CD8-positive, alpha-beta memory T cell (primary cell): ENCODE measurements at places on chromosomes 2 and 18. TPM values are rescaled to one million over a fixed set of nuclear protein-coding genes. Genes with fewer than 3 reads are reported as not detected.

DNA sequence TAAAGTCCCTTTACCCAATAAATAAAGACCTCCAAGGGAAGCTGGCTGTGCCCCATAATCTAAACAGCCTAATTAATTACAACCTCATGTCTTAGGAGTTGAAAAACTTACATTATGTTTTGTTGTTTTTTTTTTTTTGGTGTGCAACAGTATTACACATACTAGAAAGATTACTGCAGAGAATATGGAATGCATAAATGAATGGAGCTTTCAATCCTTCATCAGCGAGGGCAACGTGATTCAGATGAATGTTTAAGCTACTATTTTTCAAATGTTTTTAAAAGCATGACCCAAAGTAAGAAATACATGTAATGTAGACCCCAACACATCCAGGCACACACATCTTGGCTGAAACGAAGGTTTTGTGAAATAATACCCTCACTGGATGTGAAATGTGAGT is 167.1 kb upstream of the FN1 start:
- DNase-seq, result no peak

The ODC1 gene
- total RNA-seq, result 566 TPM

DNA sequence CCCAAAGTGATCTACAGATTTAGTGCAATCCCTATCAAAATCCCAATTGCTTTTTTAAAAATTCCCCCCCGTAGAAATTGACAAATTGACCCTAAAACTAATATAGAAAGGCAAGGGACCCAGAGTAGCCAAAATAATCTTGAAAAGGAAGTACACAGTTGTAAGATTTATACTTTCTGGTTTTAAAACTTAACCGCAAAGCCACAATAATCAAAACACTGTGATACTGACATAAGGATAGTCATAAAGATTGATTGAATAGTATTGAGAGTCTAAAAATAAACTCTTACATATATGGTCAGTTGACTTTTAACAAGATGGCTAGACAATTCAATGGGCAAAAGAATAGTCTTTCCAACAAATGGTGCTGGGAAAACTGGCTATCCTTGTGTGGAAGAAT is 58.7 kb upstream of the GAREM2 start:
- no peak for DNase-seq

DNA sequence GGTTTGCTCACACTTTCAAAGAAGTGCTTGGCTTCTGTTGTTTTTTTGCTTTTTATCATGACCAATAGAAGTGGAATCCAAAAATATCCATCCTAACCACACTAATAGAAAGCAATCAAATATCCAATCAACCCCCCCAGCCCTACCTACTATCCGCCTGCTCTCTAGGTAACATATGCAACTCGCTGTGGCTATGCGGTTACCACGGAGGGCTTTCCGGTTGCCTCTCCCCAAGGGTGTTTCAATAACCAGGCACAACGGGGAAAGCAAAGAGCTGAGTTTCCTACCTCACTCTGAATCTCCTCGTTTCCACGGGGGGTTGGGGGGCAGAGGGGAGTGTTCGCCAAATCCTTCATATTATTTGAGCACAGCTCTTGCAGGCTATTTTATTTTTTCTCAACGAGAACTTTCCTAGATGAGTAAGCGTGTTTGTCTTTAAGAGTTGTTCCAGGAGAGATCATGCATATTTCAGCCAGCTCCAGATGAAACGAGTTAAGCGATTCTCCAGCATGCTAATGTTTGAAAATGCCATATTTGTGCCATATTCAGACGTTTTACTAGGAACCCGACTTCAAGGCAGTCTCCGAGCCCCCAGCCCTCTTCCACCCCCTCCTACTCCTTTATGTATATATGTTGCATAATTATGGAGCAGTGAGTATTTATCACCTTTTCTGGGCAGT is 30.3 kb downstream of the PAX3 start:
- no peak for DNase-seq

- no peak for DNase-seq
These were observed 192.0 kb upstream of the HNRNPA3 start for GRCh38 chr2:177020524-177021119.

DNA sequence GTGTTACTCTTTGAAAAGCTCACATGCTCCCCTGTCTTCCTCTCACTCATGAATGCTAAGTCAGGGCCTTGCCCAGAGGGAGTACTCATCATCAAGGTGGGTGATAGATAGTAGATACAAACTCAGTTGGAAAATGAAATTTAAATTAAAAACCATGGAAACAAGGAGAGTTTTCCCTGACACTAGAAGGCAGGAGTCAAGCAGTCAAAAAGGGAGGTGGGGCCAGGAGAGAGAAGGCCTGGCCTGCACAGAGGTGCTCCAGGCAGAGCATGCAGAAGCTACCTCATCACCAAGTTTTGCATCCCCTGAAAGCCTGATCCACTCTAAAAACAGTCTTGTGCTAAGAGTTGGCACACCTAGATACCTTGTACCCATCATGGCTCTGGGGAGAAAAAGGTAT is 143.7 kb downstream of the MYO5B start:
- no peak for DNase-seq

The MAP2 gene
- not detected for total RNA-seq

- DNase-seq, result no peak
These were observed 137.3 kb downstream of the DTNA start for GRCh38 chr18:34847408-34847807.

The RGPD4 gene
- total RNA-seq, result 0.64 TPM

GRCh38 chr18:54378057-54378456 is 20.4 kb downstream of the C18orf54 start:
- no peak for DNase-seq

The SLC5A7 gene
- not detected for total RNA-seq

DNA sequence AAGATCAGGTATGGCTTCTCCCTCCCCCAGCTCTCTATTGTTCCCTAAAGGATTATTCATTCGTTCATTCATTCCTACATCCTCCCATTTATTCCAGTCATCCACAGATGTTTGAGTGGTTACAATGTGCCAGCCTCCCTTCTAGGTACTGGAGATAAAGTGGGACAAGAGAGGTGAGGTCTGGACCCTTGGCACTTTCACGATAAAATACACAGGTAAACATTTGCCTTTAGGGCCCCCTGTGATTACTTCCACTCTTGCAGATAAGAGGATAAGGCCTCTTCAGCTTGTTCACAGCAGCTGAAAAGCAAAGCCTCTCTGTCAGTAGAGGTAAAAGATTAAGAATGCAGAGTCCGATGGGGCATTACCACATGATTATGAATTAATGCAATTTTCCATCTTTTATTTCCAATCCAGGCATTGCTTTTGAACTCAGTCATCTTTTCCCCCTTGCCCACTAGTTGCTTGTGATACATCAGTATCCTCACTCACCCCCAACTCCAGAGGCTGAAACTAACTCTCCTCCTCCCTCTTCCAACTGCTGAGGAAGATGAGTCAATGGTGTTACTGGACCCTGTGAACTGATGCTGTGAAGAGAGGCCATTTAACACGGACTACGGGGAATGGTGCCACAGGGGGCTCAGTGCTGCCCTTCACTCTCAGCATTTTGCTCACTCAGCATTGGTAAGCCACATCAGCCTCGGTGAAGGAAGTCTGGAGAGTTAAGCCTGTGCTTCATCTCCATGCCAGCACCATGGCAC is 1.1 kb upstream of the DPP4 start:
- no peak for DNase-seq

The RNASEH1 gene
- 38.1 TPM for total RNA-seq

DNA sequence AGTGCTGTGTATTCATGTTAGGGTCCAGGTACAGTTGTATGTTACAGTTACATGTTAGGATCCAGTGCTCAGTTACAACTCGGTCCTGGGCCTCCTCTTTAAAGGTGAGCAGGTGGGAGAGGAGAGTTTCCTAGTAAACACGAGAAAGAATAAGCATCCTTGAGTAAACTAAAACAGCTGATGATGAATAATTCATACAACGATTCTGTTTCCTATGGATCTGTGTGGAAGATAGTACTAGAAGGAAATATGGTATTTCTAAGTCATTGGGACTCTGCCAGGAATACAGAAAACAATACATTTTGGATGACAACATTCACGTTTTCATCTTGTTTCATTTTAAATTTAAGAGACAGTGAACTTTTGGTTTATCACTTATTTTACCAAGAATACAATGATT is 29.5 kb downstream of the SNTG2 start:
- no peak for DNase-seq

DNA sequence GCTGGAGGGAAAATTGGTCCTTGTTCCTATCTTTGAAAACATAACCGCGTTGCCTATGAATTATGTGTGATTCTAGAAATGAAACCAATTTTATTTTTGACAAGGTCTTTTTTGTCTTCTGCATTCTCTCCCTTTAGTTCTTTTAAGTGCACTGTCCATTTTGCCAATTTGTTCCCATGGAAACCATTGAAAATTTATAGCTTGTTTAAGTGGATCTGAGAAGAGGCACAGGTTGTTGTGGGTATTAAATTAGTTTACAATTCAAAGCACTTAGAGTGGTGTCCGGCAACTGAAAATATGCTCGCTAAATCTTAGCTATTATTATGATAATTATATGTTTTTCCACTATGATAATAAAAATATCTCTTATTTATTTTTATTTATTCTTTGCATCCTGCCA is 107.5 kb upstream of the FSHR start:
- DNase-seq, result no peak

GRCh38 chr18:47260120-47260923 is 8.9 kb upstream of the SKOR2 start:
- DNase-seq, result no peak

- DNase-seq, result no peak
These were observed 294.3 kb upstream of the ZNF804A start for GRCh38 chr2:184304006-184304405.

- no peak for DNase-seq
These were observed 2.5 kb downstream of the RTN4 start for GRCh38 chr2:55047677-55048299.

DNA sequence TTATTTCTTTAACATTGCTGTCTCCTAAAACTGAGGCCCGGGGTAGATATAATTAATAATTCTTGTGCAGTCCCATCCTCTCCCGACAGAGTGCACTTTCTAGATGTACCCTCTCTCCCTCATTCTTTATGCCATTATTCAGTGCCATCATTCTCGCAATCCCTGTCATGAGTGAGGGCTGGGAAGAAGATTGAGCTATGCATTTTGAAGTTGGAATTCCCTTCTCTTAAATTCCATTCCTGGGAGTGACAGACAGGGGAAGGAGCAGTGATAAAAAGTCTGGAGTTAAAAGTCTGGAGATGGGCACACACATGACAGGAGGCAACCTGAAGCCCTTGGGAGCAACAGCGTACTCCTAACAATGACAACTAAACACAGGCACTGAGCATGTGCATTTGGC is 2.6 kb upstream of the KCNE4 start:
- no peak for DNase-seq

- no peak for DNase-seq
These were observed 42.5 kb downstream of the MYO7B start for GRCh38 chr2:127577973-127578372.

The GALR1 gene
- not detected for total RNA-seq

- no peak for DNase-seq
These were observed 54.8 kb downstream of the GBX2 start for GRCh38 chr2:236113425-236113824.

The CXCR2 gene
- total RNA-seq, result not detected

The RBM44 gene
- 0.33 TPM for total RNA-seq

DNA sequence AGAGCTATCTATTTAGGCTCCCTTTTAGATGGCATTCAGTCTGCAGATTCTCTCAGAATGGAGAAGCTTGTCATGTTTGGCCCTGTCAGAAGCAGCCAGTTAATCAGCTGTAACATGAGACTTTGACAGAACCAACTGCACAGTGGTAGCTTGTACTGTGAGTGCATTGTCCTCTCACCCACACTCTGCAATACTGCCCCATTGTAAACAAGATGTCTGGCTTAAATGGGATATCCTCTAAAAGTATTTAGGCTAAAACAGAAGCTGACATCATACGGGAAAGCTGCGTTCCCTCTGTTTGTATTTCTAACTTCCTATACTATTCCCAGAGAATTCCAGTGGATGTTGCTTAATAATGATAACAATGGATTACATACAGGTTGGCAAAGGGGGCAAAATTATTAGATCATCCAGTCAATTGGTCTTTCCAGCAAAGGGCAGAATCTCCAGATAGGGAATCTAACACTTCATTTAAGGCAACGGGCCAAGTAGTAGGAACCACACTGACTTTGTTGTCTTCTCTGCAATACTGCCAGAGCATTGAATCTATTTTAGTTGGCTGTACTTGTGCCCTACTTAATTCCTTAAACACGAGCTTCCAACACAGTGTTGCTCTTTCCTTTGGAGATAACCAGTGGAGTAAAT is 15.4 kb upstream of the STAT4 start:
- DNase-seq, result no peak

The ZNF236 gene
- 13.4 TPM for total RNA-seq

The ALPI gene
- not detected for total RNA-seq

DNA sequence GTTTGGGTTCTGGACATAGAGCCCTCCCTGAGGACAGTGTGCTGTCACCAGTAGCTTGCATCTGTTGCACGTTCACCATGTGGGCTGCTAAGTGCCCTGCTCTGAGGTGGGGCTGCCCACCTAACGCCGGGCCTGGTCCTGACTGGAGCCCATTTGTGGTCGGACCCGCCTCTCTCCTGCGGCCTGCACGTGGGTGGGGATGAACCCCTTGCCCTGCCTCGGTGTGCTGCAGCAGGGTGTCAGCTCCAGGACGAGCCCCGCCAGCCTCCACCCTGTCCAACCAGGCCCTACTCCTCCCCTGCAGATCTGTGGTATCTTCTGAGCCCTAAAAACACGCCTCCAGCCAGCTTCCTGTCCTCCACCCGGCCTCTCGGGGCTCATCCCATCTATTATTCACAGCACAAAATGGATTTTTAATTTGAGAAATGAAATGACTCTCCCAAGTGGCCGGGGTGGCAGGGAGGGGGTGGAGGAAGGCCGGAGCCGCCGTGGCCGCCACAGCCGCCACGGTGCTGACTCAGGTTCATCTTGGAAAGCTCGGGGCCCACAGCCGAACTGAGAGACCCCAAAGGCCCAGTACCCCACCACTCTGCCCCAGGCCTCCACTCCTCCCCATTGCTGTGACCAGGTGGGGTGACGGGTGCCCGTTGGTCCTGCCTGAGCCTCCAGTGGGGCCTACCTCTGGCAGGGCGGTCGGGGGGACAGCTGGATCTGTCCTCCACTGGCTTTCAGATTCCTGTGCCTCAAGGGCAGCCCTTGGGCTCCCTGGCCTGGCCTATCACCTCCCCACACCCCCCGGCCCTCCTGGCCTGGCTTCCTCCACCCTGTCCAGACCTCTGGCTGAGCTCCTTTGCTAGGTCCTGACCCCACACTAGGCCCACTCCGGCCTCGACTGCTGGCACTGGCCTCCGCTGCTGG is 2.8 kb upstream of the ECEL1 start:
- no peak for DNase-seq

DNA sequence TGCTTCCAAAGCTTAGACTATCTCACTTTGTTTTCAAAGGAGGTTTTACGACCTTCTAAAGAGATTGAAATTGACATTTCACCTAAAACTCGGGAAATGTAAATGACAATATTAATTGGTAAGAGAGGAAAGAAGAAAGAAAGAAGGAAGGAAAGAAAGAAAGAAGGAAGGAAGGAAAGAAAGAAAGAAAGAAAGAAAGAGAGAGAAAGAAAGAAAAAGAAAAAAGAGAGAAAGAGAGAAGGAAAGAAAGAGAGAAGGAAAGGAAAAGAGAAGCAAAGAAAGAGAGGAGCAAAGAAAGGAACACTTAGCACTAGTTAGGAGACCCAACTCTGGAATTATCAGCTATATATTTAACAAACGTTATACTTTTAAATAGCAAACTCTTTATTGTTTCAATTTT is 3.7 kb downstream of the GKN1 start:
- DNase-seq, result no peak
